GM23338 (cell line): ENCODE measurements at places on chromosomes 5 and 9. TPM values are rescaled to one million over a fixed set of nuclear protein-coding genes. Genes with fewer than 3 reads are reported as not detected.

DNA sequence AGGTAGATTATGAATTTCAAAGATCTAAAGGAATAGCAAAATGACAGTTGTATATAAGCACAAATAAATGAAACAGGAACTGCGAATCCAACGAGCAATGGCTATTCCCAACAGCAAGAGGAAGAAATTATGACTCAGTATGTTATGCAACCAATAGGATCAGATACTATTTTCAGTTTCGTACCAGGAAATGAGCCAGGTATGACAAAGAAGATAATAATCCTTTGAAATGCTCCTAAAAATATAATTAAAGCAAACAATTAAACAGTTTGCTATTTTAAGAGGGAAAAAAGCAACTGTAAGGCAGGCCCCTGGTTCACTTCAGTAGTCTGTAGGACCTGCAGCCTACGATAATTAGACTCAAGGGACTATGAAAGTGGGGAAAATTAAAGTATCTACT lies 58.9 kb downstream of the AUH start:
- no peaks in the 10 kb centered on the region for H3K4me1 ChIP-seq
- no peaks in the 10 kb centered on the region for H3K27me3 ChIP-seq
- no peak overlapping the region for H3K4me3 ChIP-seq
- no peak for DNase-seq

GRCh38 chr9:81562231-81563019 lies 126.9 kb downstream of the TLE1 start:
- peaks cover 17% of the 10 kb centered on the region; the same call in 1 of the 2 replicates for H3K4me1 ChIP-seq
- no peaks in the 10 kb centered on the region for H3K27me3 ChIP-seq
- DNase-seq, result no peak
- no peak overlapping the region for H3K27ac ChIP-seq
- H3K4me3 ChIP-seq, result no peak overlapping the region

GRCh38 chr5:179229331-179229831 lies 115.9 kb downstream of the ADAMTS2 start:
- H3K27me3 ChIP-seq, result no peaks in the 10 kb centered on the region
- H3K4me1 ChIP-seq, result peaks cover 5% of the 10 kb centered on the region
- H3K36me3 ChIP-seq, result no peaks in the 10 kb centered on the region
- no peak for DNase-seq

DNA sequence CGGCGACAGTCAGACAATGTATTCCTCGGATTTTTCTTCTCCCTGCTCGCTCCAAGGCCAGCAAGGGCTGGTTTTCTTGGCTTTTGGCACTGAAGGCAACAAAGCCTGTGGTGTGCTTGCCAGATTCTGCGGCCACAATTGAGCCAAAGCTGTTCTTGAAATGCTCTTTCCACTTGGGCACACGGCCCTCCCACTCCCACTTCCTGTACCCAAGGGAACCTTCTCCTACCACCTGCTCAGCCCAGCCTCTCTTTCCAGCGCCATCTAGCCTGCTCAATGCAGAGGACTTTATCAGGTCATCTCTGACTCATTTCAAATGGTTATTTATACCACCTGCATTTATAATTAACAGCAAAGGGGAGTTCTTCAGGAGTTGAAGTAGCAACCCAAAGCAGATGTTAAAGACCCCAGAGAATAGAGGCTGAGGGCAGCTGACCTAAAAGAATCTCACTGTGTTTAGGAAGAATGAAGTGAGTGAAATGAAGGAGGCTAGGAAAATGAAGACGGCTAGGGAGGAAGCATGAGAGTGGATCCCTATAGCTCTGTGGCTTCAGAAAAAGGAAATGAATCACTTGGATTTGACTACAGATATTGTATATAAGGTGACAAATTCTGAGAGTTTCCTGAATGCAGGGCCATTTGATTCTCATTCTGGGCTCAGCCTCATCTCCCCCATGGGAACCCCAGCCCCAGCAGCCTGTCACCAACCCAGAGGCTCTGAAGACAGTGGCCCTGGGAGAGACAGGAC lies 439.0 kb downstream of the ENC1 start:
- no peaks in the 10 kb centered on the region for H3K27me3 ChIP-seq
- H3K36me3 ChIP-seq, result no peaks in the 10 kb centered on the region
- H3K4me1 ChIP-seq, result peaks cover 2% of the 10 kb centered on the region; the same call in 1 of the 2 replicates
- no peak overlapping the region for H3K4me3 ChIP-seq
- DNase-seq, result no peak
- H3K27ac ChIP-seq, result no peak overlapping the region

GRCh38 chr9:19992556-19992955 lies 203.7 kb upstream of the SLC24A2 start:
- no peaks in the 10 kb centered on the region for H3K27me3 ChIP-seq
- DNase-seq, result no peak
- H3K4me1 ChIP-seq, result no peaks in the 10 kb centered on the region
- H3K36me3 ChIP-seq, result no peaks in the 10 kb centered on the region

DNA sequence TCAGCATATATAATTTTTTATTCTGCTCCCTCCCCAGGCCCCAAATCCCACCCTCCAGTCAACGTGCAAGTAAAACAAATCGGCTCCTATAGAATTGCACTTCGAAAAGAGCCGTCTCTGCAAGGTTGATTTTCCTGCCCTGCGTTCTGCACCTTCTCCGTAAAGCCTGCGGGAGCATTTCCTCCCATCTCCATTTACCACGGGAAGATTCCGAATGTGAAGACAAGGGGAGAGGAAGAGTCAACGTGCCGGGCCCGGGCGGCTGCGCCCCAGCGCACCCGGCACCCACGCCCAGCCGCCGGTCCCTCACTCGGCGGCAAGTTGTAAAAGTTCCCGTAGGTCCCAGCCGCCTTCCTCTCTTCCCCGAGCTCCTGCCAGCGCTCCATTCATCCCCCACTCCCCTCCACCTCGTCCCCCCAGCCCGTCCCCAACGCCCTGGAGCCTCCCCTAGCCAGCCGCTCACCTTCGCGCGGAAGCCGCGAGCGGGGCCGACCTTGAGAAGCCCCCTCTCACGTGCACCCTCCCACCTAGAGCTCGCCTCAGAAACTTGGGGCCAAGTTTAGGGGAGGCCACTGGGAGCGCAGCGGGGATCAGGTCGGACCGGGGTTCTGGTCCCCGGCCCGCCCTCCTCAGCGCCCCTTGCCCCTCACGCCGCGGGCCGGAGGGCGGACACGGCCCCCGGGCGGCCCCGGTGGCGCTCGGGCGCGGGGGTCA lies 431 bp downstream of the BNC2 start:
- H3K27ac ChIP-seq, result peak overlapping the region; percentile 18; the same call in 1 of the 2 replicates
- peak; percentile 54 for DNase-seq
- peaks cover 57% of the 10 kb centered on the region for H3K4me1 ChIP-seq
- H3K36me3 ChIP-seq, result no peaks in the 10 kb centered on the region

DNA sequence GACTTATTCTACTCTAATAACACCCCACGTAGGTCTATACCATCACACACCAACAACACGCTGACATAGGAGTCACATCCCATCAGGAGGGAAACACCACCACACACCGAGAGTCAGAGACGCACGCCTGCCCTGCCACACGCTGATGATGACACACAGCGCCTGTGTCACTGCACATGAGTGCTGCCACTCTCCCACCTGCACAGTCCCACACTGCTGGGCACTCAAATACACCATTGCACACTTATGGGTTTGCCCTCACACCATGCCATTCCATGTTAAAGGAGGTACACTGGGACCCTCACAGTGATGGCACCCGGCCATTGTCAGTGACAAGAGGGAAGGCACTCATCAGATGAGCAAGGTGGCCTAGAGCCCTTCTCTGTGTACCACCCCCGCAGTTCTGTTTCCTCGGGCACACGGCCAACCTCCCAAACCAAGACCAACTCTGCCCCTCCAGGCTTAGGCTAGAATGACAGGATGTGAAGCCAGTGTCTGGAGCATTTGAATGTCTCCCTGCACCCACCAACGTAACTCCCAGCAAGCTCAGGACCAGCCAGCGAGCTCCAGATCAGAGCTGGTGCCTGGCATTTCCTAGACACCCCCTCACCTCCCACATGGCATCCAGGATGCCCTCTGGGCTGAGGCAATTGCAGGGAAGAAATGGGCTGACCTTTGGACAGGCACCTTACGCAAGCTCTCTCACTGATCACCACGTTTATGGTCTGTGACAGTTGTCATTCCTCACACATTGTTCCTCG lies 3.6 kb upstream of the CPLX2 start:
- no peak overlapping the region for H3K27ac ChIP-seq
- H3K4me1 ChIP-seq, result peaks cover 17% of the 10 kb centered on the region; the same call in 1 of the 2 replicates
- no peak overlapping the region for H3K4me3 ChIP-seq
- H3K36me3 ChIP-seq, result no peaks in the 10 kb centered on the region
- H3K27me3 ChIP-seq, result peaks cover 19% of the 10 kb centered on the region; the same call in 1 of the 2 replicates
- DNase-seq, result peak; percentile 86

DNA sequence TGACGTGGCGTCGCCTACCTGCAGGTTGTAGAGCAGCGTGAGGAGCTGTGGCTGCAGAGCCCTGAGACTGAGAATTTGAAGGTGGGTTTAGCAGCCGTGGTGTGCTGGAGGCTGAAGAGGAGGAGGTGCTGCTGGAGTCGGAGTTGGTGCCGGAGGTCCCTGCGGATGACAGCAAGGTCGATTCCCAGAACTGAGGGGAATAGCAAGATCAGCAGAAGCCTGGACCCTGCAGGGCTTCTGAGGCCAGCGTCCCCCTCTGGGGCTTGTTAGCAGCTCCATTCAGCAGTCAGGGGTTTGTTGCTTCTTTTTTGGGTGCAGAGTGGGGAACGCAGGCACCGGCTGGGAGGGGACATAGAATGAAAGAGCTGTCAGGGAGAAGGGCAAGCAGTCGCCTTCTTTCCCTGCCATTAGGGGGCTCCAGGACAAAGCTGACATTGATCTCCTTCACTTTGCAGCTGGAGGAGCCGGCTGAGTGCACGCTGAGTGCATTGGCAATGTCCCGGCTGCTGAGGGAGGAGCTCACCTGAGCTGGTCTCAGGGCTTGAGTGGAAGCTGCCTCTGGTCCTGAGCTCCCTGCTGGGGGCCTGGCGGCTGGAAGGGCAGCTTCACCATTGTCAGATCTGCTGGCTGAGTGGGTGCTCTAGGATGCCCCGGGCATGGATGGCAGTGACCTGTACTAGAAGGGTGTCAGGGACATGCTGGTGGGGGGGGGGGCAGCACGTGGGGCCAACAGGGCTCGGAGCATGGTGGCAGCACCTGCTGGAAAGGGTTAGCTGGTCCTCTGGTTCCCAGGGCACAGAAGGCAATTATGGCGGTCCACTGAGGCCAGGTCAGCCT lies 20.8 kb downstream of the OBP2B start:
- H3K4me1 ChIP-seq, result no peaks in the 10 kb centered on the region
- no peak overlapping the region for H3K27ac ChIP-seq
- DNase-seq, result peak; percentile 80

- H3K36me3 ChIP-seq, result no peaks in the 10 kb centered on the region
- no peaks in the 10 kb centered on the region for H3K27me3 ChIP-seq
- H3K27ac ChIP-seq, result no peak overlapping the region
- no peaks in the 10 kb centered on the region for H3K4me1 ChIP-seq
- peak; percentile 82 for DNase-seq
Measured at GRCh38 chr9:130343445-130343918, 77.9 kb downstream of the HMCN2 start.

The FCN1 gene
- total RNA-seq, result not detected in 2 replicates

The PKD2L2 gene
- not detected in 2 replicates for total RNA-seq
